Right hindlimb (tissue), 1 donor: ENCODE measurements at places on chromosomes 1 and 21.
A peak's percentile ranks its signal among the peaks of the same experiment; 100 is the strongest.

DNA sequence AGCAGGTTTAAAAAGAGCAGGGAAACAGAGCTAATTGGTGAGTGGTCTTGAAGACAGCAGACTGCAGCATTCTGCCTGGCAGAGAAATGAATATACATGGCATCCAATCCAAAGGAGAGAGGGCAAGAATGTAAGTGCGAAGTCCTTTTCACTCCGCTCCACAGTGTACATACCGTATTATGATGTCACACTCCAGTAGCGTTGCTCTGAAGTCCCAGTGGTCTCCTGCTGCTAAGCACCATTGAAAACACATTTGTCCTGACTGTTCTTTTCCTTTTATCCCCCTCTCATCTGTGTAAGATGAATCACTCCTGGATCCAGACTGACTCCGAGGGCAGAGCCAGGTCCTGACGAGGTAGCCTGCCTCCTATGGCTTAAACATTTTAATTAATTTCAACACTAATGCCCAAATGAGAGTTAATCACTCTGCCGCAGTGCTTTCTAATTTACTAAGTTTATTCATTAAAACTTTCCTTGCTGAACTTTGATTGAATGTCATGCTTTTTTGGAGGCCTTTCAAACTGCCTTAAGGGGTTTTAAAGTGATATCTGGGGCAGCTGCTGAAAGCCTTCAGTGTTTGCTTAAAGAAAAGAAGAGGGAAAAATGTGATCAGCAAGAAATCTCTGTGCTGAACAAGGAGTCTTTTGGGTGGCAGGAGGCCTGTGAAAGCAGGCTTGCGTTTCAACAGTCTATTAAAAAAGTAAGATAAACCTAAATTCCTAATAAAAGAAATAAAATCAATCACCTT lies 227.2 kb downstream of the ATG4C start:
- peak; percentile 37 for DNase-seq

- DNase-seq, result no peak
Observed at GRCh38 chr21:41507521-41508414, at the start of gene TMPRSS2. TMPRSS2 (minus strand) TSS chr21:41508158; CDS start chr21:41498133, 10,025 bp downstream.

- DNase-seq, result no peak
Observed at GRCh38 chr1:37807220-37807554, 403 bp upstream of the C1orf122 start.

GRCh38 chr1:43439781-43440180 lies 13.9 kb downstream of the HYI start:
- peak; percentile 6 for DNase-seq

GRCh38 chr1:95021119-95021518 lies 51.6 kb downstream of the ALG14 start:
- no peak for DNase-seq

DNA sequence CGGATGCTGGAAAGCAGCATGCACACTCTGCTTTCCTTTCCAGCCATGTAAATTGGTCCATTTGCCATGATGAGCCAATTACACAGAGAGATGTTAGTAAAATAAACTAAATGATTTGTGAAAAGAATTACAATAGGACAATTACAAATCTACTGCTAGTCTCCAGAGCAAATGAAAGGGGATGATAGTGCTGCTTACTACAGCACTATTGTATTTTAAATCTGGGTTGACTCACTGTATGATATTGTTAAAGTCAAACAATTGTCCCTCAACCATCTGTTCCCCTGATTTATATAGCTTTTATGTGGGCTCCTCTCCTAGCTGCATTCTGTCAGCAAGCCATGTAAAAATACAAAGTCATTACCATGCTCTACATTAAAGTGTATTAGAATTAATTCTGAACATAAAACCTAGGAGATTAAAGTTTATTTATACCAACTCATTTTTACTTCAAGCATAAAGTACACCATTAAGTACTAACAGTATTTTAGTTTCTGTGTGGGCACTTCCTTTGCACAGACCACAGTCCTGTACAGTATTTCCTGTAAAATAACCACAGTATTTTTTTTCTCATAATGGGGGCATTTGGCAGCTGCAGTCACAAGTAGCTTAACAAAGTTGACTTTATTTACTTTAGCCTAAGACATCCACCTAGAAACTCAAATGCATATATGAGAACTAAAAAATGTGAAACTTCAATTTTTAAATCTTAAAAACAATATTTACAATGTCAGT lies 135.8 kb downstream of the VAV3 start:
- DNase-seq, result no peak

- no peak for DNase-seq
Observed at GRCh38 chr1:174976436-174977108, 23.2 kb upstream of the CACYBP start.
